Endothelial cell (in vitro differentiated cells): ENCODE measurements at places on chromosomes 3 and 15.

GRCh38 chr15:63473007-63473748, 31.2 kb upstream of the USP3 start:
- DNase-seq = no peak

DNA sequence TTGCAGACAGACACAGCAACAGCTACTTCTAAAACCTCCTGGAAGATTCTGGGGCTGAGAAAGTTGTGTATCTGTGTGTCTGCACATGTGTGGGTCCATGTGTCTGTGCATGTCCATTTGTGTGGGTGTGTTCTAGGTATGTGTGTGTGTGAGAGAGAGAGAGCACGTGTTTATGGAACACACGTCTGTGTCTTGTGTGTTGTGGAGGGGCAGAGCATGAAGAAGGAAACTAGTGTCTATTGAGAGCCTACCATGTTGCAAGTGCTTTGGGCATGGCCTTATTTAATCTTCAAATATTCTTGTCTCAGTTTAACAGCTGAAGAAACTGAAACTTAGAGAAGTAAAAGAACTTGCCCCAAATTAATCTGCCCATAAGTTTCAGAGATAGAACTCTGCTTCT, 327.5 kb downstream of the UACA start:
- DNase-seq = no peak

GRCh38 chr15:100529556-100529955, 806 bp upstream of the CERS3 start:
- no peak for DNase-seq

DNA sequence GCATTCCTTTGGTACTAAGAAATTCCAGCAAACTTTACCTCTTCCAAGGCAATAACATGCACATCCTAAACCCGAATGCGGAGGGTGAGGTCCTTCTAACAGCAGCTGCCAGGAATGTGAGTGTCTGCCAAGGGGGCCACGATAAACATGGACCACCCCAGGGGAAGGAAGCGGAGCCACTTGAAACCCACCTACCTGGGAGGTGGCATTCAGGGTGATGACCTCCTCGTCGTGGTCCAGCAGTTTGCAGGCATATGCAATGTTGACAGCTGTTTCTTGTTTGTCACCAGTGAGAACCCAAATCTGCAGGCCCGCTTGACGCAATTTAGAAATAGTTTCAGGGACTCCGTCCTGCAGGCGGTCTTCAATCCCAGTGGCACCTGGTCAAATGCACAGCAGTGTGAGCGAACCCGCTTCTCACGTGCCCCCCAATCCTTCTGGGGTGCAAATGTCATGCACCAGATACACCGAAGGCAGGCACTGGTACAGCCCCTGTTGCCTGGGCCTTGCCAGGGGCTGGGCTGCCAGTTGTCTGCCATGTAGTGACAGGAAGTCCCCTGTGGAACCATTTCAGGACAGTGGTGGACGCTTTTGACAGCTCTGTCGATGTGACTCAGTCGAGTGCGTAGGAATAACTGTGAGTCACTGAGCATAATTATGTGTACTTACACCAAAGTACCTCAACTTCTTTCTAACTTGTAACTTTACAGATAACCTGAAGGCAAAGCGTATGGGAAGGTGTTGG, 161.2 kb downstream of the ATP10A start:
- DNase-seq = no peak

DNA sequence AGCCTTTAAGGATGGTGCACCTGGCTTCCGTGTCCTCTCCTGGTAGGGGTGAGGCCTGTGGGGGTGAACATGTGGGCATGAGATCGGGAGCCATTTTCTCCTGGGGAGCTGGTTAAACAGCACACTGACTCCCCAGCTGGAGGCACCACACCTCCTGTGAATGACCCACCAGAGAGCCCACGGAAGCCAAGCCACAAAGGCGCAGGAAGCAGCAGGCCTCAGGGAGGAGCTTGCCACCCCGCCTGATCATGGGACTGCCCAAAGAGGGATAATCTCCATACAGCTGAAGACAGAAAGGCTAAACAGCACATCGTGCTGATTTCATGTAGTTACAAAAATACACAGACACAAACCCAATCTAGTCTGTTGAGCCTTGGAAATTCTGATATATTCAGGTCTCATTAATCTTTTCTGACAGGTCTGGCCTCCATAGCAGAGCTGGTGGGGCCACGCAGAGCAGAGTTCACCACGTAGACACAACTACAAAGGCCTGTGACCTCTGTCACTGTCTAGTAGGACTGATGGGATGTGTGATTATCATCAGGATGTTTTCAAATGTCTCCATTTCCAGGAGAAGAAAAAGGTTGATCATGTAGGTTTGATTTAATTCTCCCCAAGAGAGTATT, 75.2 kb downstream of the DUT start:
- DNase-seq = no peak

DNA sequence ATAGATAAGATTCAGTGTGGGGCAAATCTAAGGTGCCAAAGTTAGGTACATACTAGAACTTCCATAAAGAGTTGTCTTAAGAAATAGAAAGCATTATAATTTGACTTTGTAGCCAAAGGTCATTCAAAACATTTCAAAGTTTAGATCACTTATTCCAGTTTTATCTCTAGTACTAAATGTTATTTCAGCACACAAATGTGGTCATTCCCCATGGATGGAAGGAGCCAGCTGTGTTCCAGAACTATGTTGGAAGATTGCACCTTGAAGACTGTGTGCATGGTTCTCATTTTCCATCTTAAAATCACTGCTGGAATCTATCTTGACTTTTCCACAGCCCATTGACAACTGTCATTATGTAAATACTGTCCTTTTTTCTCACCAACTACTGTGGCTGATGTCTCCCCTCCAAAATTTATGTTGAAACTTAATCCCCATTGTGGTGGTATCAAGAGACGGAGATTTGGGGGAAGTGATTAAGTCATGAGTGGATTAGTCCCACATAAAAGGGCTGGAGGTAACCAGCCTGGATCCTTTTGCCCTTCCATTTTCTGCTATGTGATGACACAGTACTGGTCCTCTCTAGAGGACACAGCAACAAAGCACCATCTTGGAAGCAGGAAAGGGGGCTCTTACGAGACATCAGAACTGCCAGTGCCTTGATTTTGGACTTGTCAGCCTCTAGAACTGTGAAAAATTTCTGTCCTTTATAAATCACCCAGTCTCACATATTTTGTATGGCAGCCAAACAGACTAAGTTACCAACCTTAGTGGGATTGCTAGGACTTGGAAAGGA, 24.0 kb downstream of the TGFBR2 start:
- no peak for DNase-seq

DNA sequence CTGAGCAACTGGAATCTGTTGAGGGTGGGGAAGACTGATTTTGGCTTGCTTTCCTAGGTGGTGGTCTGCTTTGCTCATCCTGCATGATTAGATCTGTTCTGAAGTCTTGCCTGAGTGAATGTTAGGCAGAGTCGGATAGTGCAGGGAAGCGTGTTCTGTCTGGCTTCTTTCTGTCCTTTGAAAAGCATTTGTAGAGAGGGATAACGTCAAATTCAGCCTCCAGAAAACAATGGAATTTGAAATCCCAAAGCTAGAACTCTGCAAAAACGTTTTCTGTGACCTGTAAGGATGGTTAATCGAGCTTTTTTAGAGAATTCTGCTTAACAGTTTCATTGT, 1.4 kb downstream of the GLCE start:
- DNase-seq = no peak

DNA sequence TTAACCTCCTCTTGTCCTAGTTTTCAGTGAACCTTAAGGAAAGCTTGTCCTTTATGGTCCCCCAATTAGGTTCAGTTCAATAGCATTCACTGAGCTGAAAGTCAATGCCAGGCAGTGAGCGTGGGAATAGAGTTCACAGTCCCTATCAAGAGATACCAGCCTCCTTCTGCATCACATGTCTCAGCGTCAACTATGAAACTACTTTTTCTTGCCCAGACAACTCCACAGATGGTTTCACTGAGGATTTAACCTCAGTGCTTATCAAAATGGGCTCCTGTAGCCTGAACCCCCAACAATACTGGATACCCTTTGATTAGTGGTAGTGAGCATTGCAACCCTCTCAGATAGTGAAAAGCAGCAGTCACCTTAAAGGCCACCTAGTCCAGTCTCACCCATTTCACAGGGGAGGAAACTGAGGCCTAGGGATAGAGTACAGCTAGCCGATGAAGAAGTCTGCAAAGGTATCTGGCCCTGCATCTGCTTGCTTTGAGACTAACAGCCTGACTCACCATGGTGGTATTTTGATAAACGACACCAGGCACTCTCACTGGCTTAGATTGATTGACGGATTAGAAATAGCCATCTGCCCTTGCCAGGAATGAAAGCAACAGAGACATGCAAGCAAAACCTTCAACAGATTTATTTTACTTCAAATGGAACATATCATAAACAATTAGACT, 1.6 kb upstream of the UBA3 start:
- no peak for DNase-seq

GRCh38 chr3:8610951-8611350, 33.6 kb downstream of the SSUH2 start:
- no peak for DNase-seq

- peak; percentile 74 for DNase-seq
These were observed 21.6 kb upstream of the PSTPIP1 start for GRCh38 chr15:76973362-76973743.

DNA sequence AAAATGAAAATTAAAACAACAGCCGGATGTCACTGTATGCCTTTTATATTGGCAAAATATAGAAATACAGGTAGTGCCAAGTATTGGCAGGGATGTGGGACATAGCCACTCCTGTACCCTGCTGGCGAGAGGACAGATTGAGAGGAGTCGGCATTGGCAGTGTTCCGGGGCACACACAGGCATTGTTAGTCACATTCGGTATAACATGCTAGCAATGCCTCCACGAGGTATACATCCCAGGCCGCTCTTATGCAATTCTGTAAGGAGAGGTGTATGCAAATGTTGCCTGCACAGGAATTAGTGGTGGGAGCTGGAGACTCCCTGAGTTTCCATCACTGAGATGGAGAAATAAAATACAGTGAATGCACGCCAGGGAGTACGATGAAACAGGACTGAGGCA, 99.4 kb upstream of the DLG1 start:
- DNase-seq = no peak

GRCh38 chr3:122697952-122698620, 17.4 kb downstream of the PARP14 start:
- no peak for DNase-seq

- DNase-seq = no peak
These were observed 63.8 kb upstream of the SLC2A2 start for GRCh38 chr3:171090321-171090720.

GRCh38 chr15:25892126-25892525, 29.0 kb upstream of the ATP10A start:
- no peak for DNase-seq

DNA sequence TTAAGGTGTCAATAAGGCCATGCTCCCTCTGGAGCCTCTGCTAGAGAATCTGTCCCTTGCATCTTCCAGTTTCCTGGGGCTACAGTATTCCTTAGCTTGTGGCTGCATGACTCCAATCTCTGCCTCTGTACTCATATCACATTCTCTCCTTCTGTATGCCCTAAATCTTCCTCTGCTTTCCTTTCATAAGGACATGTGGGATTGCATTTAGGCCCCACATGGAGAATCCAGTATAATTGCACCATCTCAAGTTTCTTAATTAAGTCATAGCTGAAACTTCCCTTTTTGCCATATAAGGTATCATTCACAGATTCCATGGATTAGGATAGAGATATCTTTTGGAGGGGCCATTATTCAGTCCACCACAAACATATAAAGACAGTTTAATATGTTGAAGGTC, 409.8 kb upstream of the TMCO5A start:
- no peak for DNase-seq

DNA sequence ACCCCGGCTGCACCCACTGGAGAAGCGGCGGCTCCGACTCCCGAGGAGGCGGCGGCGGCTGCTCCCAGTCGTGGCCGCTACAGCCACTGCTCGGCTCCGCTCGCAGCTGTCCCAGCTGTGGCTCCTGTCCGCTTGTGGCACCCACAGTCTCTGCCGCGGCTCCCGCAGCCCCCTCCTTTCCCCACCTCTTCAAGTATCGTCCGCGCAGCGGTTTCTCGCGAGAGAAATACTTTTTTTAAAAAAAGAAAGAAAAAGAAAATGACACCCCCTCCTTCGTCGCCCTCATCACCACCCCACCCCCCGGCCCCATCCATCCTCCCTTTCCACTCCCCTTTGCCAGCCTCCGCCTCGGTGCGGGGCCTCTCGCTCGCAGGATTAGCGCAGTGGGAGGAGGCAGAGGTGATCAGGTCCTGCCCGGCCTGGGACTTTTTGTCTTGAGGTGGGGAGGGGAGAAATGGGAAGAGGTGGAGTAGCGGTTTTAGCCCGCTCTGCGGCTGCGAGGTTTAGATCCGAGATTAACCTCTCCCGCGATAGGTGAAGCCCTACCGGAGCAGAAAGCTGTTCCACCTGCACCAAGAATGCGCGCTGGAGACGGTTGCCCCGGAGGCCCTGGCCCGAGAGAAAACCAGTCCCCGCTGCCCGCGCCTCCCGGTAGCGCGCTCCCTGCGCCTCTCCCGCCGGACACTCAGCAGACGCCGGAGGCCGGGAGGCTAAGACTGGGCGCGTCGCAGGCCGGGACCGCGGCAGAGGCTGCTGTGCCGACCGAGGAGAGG, at the start of gene FBN1:
TSS of gene FBN1 (minus strand) at position 152 of the 773 bp plus-strand sequence. CDS start 940 bp downstream, outside the sequence.
- DNase-seq = peak; percentile 72

DNA sequence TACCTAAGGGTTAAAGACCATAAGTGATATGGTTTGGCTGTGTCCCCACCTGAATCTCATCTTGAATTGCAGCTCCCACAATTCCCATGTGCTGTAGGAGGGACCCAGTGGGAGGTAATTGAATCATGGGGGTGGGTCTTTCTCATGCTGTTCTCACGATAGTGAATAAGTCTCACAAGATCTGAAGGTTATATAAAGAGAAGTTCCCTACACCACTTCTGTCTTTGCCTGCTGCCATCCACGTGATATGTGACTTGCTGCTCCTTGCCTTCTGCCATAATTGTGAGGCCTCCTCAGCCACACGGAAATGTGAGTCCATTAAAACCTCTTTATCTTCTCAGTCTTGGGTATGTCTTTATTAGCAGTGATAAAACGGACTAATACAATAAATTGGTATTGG, 75.0 kb upstream of the CADPS start:
- DNase-seq = no peak

- DNase-seq = no peak
These were observed 4.3 kb downstream of the TNIK start for GRCh38 chr3:171455603-171456550.

- DNase-seq = peak; percentile 43
These were observed 1.5 kb upstream of the SPSB4 start for GRCh38 chr3:141049681-141050080.

DNA sequence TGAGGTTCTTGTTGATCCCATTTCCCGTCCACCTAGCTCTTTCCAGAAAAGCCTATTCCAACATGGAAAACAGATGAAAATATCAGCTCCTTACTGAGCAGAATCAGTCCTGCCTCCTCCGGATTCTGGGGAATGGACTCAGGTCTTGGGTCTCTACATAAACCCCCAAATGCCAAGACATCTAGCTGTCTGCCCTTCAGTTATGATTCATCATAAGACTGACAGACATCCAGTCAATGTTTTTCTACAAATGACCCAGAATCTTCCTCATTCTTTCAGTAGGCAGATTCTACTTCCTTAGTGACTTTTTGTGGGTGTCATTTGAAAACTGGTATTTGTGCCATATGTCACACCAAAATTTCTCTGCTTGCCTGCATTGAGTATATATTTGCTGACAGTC, 103.0 kb upstream of the TGFBR2 start:
- DNase-seq = no peak
